Endodermal cell (in vitro differentiated cells): ENCODE measurements at places on chromosomes 12 and 14. TPM values are rescaled to one million over a fixed set of nuclear protein-coding genes. Genes with fewer than 3 reads are reported as not detected.

DNA sequence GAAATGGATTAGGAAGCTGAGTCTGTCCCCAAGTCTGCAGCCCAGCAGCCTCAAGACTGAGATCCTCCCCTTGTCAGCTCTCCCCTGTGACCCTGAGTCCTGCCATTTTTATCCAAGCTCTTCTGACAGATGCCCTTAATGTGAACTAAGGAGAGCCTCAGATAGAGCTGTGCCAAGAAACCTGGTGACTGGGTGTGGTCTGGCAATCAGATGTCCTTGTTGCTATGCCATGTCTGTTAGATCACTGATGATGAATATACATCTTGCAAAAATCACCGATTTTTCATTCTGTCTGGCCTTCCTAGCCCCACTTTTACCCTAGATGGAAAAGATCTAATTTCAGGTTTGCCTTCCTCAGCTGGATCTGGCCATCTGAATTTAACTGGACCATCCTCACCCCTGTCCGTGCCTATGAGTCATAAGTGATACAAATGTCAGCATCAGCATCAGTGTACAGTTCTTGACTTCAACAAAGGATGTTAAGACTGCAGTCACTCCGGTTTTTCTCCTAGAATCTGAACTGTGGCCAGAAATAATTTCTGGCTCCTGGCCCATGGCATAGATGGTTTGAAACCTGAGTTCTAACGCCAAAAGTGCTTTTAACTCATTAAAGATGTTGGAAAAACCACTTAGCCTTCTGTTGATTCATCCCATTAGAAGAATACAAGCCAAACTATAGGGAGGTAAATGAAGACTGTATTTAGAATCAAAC, 61.2 kb upstream of the GRIP1 start:
- H3K27ac ChIP-seq, result no peak overlapping the region
- no peaks in the 10 kb centered on the region for H3K36me3 ChIP-seq
- H3K27me3 ChIP-seq, result peaks cover 15% of the 10 kb centered on the region
- no peak overlapping the region for H3K4me3 ChIP-seq
- DNase-seq, result no peak

GRCh38 chr12:5650281-5650680, 218.4 kb downstream of the NTF3 start:
- no peak overlapping the region for H3K4me3 ChIP-seq
- H3K27ac ChIP-seq, result no peak overlapping the region
- H3K36me3 ChIP-seq, result no peaks in the 10 kb centered on the region
- no peak for DNase-seq
- H3K4me1 ChIP-seq, result peaks cover 6% of the 10 kb centered on the region
- H3K27me3 ChIP-seq, result peaks cover 7% of the 10 kb centered on the region

Gene RAPGEF3
- total RNA-seq, result 7.7 to 12.0 TPM (median 11.4 TPM) in 3 replicates

- peaks cover under 1% of the 10 kb centered on the region for H3K4me1 ChIP-seq
- peak; percentile 77 for DNase-seq
- peak overlapping the region; percentile 89 for H3K4me3 ChIP-seq
- no peaks in the 10 kb centered on the region for H3K27me3 ChIP-seq
- H3K27ac ChIP-seq, result no peak overlapping the region
These were observed 66.2 kb downstream of the RNF34 start for GRCh38 chr12:121465921-121466793.

Gene RFLNA
- total RNA-seq, result 2.0 and 2.1 TPM in 2 replicates

GRCh38 chr12:124279315-124279714, 15.6 kb upstream of the RFLNA start:
- no peaks in the 10 kb centered on the region for H3K27me3 ChIP-seq
- no peaks in the 10 kb centered on the region for H3K4me1 ChIP-seq
- no peak overlapping the region for H3K4me3 ChIP-seq

DNA sequence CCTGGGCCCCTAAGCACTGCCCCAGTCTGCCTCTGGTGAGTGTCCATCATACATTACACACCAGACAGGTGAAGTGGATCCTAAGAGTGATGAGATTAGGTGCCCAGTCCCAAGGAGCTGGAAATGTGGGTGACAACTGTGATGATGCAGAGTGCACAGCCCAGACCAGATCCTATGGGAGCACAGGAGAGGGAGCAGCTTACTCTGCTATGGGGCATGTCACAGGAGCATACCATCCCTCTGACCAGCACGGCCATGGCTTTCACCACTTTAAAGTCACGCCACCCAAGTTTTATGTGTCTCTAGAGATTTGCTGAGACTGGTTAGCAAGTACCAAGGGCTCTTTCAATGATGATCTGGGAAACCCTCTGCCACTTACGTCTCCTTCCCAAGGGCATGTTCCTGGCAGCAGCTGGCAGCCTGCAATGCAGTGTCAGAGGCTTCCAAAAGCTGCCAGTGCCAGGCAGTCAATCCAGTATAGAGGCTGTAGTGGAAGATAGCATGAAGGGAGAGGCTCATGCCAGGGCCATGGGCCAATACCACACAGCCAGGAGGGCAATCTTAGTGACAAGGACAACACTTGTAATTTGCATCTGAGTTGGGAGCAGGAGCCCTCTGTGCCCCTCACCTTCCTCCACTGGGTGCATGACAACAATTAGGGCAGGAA, 40.2 kb downstream of the STAB2 start:
- no peaks in the 10 kb centered on the region for H3K36me3 ChIP-seq
- no peak overlapping the region for H3K4me3 ChIP-seq
- H3K27ac ChIP-seq, result no peak overlapping the region
- no peaks in the 10 kb centered on the region for H3K4me1 ChIP-seq
- no peaks in the 10 kb centered on the region for H3K27me3 ChIP-seq
- no peak for DNase-seq

DNA sequence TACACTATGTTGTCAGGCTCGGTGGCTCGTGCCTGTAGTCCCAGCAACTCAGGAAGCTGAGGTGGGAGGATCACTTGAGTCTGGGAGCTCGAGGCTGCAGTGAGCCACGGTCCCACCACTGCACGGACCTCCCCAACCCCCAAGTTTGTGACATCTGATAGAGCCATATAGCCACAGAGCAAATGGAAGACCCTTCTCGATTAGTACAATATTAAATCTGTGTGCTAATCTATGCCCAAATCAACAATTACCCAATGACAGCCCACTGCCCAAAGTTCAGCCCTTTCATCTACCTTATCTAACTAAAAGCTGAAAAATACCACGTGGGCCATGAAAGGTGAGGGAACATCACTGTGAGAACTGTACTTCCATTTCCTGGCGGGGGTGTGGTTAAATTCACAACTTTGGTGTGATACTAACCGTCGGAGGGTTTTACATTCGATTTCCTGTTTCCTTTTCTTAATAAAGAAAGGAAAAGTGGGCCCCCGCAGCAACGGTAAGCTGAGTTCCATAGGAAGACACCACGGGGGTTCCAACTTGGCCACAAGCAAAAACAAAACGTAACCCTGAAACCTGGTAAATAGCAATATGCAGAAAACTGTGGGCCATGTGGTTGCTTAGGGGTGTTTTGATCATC, 31.2 kb upstream of the FOS start:
- H3K4me1 ChIP-seq, result no peaks in the 10 kb centered on the region
- no peak for DNase-seq
- no peaks in the 10 kb centered on the region for H3K36me3 ChIP-seq
- no peak overlapping the region for H3K4me3 ChIP-seq
- no peak overlapping the region for H3K27ac ChIP-seq
- no peaks in the 10 kb centered on the region for H3K27me3 ChIP-seq

Gene MUCL1
- not detected in 2 replicates for total RNA-seq

Gene SDSL
- 5.0 to 5.8 TPM (median 5.7 TPM) in 3 replicates for total RNA-seq

DNA sequence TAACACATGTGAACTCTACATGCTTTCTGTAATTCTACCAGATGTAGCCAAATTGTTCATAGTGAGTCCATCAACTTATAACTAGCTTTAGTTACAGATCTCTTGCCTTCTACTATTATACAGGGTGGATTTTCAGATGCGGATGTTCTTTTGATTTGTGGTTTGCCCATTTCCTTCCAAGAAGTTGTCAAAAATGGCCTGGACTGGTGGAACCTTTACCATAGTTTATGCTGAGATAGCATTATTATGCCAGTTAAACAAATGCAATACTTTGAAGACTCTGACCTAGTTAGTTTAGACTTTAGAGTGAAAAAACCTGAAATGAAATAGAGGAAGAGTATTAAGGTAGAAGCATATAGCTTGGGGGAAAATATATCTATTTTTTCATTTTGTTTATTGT, 27.4 kb upstream of the CFL2 start:
- no peak overlapping the region for H3K27ac ChIP-seq
- no peaks in the 10 kb centered on the region for H3K36me3 ChIP-seq
- no peak for DNase-seq
- H3K4me3 ChIP-seq, result no peak overlapping the region
- H3K4me1 ChIP-seq, result no peaks in the 10 kb centered on the region

Gene L3HYPDH
- total RNA-seq, result 27.5 and 30.3 TPM in 2 replicates

DNA sequence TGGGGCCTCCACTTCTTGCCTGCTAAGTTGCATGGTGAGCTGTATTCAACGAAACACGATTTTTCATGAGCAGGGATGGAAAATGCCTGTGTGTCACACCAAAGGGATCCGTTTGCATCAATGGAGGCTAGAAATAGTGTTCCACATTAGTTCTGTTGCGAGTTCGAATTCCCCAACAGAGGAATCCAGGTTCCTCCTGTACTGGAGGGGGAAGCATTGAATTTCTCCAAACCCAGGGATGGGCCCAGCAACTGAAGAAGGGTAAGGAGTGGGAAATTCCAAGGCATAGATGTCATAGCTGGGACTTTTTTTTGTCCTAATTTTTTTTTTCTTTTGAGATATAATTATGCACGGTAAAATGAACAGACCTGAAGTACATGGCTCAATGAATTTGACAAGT, 336.2 kb downstream of the DPF3 start:
- H3K4me3 ChIP-seq, result no peak overlapping the region
- H3K36me3 ChIP-seq, result no peaks in the 10 kb centered on the region
- H3K4me1 ChIP-seq, result no peaks in the 10 kb centered on the region
- H3K27ac ChIP-seq, result no peak overlapping the region
- peaks cover 12% of the 10 kb centered on the region for H3K27me3 ChIP-seq

DNA sequence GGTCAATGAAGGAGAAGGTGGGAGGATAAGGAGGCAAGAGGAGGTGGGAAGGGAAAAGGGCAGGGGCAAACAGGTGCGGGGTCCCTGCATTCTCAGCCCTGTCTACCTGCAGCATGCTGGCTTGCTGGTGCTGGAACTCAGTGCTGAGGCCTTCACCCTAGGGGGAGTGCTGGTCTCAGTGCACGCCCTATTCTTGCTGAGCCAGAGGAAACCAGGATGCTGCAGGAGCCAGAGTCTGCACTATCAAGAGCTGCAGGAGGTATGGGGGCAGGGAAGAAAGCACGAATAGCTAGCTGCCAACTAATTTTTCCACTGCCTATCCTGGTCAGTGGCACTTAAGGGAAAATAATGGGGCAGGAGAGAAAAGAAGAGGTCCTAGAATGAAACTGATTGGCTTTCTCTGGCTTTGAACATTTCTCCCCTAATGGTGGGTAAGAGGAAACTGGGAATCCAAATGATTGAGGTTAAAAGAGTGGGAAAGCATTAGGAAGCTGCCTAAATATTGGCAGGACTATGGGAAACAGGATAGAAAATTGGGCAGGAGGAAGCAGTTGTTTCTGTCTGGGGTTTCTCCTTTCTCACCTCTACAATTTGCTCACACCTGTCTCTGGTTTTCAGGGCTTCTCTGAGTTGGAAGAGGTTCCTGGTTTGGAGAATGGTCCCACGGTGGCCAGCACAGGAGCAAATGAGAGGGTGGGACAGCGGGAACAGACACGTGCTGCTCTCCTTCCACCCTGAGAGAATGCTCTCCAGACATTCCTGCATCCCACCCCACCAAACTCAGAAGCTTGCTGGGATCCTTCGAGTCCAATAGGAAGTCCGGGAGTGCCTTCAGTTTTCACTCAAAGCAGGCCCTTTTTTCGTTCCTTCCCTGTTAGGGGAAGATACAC, 1.9 kb downstream of the TMEM253 start:
- H3K4me1 ChIP-seq, result peaks cover 15% of the 10 kb centered on the region
- H3K4me3 ChIP-seq, result peak overlapping the region; percentile 84
- peaks cover 10% of the 10 kb centered on the region for H3K27me3 ChIP-seq
- no peak overlapping the region for H3K27ac ChIP-seq

GRCh38 chr14:56539862-56540261, 39.7 kb upstream of the TMEM260 start:
- DNase-seq, result no peak
- no peaks in the 10 kb centered on the region for H3K36me3 ChIP-seq
- no peak overlapping the region for H3K27ac ChIP-seq
- no peaks in the 10 kb centered on the region for H3K27me3 ChIP-seq

- H3K36me3 ChIP-seq, result no peaks in the 10 kb centered on the region
- no peak overlapping the region for H3K4me3 ChIP-seq
- H3K27me3 ChIP-seq, result no peaks in the 10 kb centered on the region
- no peak overlapping the region for H3K27ac ChIP-seq
- peaks cover 20% of the 10 kb centered on the region for H3K4me1 ChIP-seq
- DNase-seq, result no peak
These were observed 4.4 kb upstream of the AMIGO2 start for GRCh38 chr12:47084172-47084571.

Gene ADCY4
- total RNA-seq, result not detected in 2 replicates

Gene AMDHD1
- total RNA-seq, result 0.49 to 0.71 TPM (median 0.65 TPM) in 3 replicates

- peak; percentile 66 for DNase-seq
- no peaks in the 10 kb centered on the region for H3K36me3 ChIP-seq
- H3K4me1 ChIP-seq, result no peaks in the 10 kb centered on the region
- H3K4me3 ChIP-seq, result no peak overlapping the region
- H3K27me3 ChIP-seq, result no peaks in the 10 kb centered on the region
These were observed 73.7 kb downstream of the TBK1 start for GRCh38 chr12:64525461-64526160.
